IgD-negative memory B cell (primary cell): ENCODE measurements at places on chromosomes 5 and 9. TPM values are rescaled to one million over a fixed set of nuclear protein-coding genes. Genes with fewer than 3 reads are reported as not detected.

PCDHA1 gene
- not detected for polyA plus RNA-seq

FBP2 gene
- not detected for polyA plus RNA-seq

FAM174A gene
- polyA plus RNA-seq = 5.9 TPM

ANKRD34B gene
- polyA plus RNA-seq = not detected

CDH10 gene
- not detected for polyA plus RNA-seq

PCDHA11 gene
- polyA plus RNA-seq = not detected

C1QTNF3 gene
- polyA plus RNA-seq = 0.81 TPM

NRARP gene
- not detected for polyA plus RNA-seq

CFAP90 gene
- polyA plus RNA-seq = not detected

CTXN3 gene
- not detected for polyA plus RNA-seq

FOXD4 gene
- polyA plus RNA-seq = not detected

CARTPT gene
- not detected for polyA plus RNA-seq

PCDHA4 gene
- polyA plus RNA-seq = not detected

TTC39B gene
- 0.36 TPM for polyA plus RNA-seq

CYLC2 gene
- not detected for polyA plus RNA-seq

KLHL9 gene
- 8.4 TPM for polyA plus RNA-seq

SEMA5A gene
- not detected for polyA plus RNA-seq

SLC45A2 gene
- polyA plus RNA-seq = not detected

RAB3C gene
- 1.7 TPM for polyA plus RNA-seq

ENHO gene
- not detected for polyA plus RNA-seq

SPATA31E1 gene
- polyA plus RNA-seq = not detected

MEIKIN gene
- not detected for polyA plus RNA-seq

AQP7 gene
- polyA plus RNA-seq = not detected

PCDHA12 gene
- polyA plus RNA-seq = not detected

WDR38 gene
- polyA plus RNA-seq = not detected

NMRK1 gene
- polyA plus RNA-seq = 26.0 TPM

SPINK5 gene
- not detected for polyA plus RNA-seq

CYSRT1 gene
- not detected for polyA plus RNA-seq

ADAMTS19 gene
- polyA plus RNA-seq = not detected

TEX10 gene
- 17.5 TPM for polyA plus RNA-seq

C5orf58 gene
- polyA plus RNA-seq = not detected

SPOCK1 gene
- not detected for polyA plus RNA-seq

SOHLH1 gene
- polyA plus RNA-seq = not detected

FAM13B gene
- polyA plus RNA-seq = 34.2 TPM

PCDH1 gene
- polyA plus RNA-seq = 0.10 TPM

MYORG gene
- 0.19 TPM for polyA plus RNA-seq

CNOT8 gene
- polyA plus RNA-seq = 143 TPM

PCDHGB1 gene
- 0.41 TPM for polyA plus RNA-seq

KCNN2 gene
- polyA plus RNA-seq = not detected

EGR1 gene
- polyA plus RNA-seq = 32.3 TPM
